ENCODE measurements at places on chromosomes 16 and 17. TPM values are rescaled to one million over a fixed set of nuclear protein-coding genes. Genes with fewer than 3 reads are reported as not detected.

The PPY gene
- total RNA-seq = not detected

The ZMYND15 gene
- total RNA-seq = 0.31 TPM

The RNF222 gene
- total RNA-seq = not detected

The SLC5A2 gene
- not detected for total RNA-seq

The OR1F1 gene
- not detected for total RNA-seq

The RPGRIP1L gene
- total RNA-seq = 5.8 TPM

The ADGRG3 gene
- not detected for total RNA-seq

The KRT33A gene
- total RNA-seq = not detected

The EVPL gene
- not detected for total RNA-seq

DNA sequence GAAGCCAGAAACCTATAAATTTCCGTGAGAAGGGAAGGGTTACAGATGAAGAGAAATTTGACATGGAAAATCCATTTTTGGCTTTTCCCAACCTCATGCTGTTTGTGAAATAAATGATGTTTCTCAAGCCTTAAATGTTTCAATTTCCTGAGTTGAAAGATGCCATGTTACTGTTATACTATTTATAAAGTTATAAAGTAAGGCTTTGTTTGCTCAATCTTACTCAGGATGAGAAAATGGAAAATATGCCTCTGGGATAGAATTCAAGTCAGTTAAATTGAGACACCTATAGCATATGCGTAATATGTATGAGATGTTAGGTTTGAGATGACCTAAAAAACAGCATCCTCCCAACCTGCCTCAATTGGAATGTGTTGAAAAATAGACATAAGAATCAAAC, 19.9 kb upstream of the FAM20A start:
- H3K27ac ChIP-seq = no peak overlapping the region
- no peak for DNase-seq
- H3K4me1 ChIP-seq = no peaks in the 10 kb centered on the region
- peaks cover 24% of the 10 kb centered on the region for H3K27me3 ChIP-seq

GRCh38 chr17:69058165-69058564, 2.6 kb downstream of the ABCA9 start:
- H3K4me3 ChIP-seq = no peak overlapping the region
- peaks cover 6% of the 10 kb centered on the region for H3K4me1 ChIP-seq
- peaks cover 4% of the 10 kb centered on the region for H3K36me3 ChIP-seq
- no peaks in the 10 kb centered on the region for H3K27me3 ChIP-seq
- H3K27ac ChIP-seq = no peak overlapping the region

DNA sequence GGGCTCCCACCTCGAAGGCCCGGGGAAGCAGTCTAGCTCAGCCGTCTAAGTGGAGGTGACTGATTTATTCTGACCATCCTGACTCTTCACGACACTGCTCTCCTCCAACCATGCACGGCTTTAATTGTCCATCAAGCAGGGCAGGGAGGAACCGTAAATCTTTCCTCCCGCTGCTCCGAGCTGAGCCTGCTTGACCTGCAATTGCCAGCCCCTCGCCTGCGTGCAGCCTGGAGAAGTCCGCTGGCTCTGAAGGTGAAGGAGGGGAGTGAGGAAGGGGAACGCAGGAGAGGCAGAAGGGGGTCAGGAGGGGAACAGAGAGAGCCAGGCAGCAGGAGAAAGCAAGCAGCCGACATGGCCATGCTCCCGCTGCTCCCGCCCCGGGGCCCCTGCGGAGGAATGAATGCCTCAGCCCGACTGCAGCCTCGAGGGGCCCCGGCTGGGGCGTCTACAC, 10.1 kb downstream of the RBFOX3 start:
- H3K4me3 ChIP-seq = no peak overlapping the region
- H3K27ac ChIP-seq = no peak overlapping the region
- DNase-seq = no peak
- no peaks in the 10 kb centered on the region for H3K36me3 ChIP-seq
- no peaks in the 10 kb centered on the region for H3K4me1 ChIP-seq
- peaks cover 30% of the 10 kb centered on the region for H3K27me3 ChIP-seq

DNA sequence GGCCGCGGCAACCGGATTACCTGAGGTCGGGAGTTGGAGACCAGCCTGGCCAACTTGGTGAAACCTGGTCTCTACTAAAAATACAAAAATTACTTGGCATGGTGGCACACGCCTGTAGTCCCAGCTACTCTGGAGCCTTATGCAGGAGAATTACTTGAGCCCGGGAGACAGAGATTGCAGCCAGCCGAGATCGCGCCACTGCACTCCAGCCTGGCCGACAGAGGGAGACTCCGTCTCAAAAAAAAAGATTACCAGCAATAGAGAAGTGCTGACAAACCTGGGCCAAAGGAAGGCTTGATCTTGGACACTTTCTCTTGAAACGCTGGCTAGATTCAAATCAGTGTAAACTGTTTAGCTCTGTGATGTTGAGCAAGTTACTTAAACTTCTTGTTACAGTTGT, 4.3 kb downstream of the MT1H start:
- peaks cover 11% of the 10 kb centered on the region for H3K4me1 ChIP-seq
- no peak overlapping the region for H3K27ac ChIP-seq
- peaks cover 58% of the 10 kb centered on the region for H3K27me3 ChIP-seq
- H3K36me3 ChIP-seq = no peaks in the 10 kb centered on the region
- no peak overlapping the region for H3K4me3 ChIP-seq

DNA sequence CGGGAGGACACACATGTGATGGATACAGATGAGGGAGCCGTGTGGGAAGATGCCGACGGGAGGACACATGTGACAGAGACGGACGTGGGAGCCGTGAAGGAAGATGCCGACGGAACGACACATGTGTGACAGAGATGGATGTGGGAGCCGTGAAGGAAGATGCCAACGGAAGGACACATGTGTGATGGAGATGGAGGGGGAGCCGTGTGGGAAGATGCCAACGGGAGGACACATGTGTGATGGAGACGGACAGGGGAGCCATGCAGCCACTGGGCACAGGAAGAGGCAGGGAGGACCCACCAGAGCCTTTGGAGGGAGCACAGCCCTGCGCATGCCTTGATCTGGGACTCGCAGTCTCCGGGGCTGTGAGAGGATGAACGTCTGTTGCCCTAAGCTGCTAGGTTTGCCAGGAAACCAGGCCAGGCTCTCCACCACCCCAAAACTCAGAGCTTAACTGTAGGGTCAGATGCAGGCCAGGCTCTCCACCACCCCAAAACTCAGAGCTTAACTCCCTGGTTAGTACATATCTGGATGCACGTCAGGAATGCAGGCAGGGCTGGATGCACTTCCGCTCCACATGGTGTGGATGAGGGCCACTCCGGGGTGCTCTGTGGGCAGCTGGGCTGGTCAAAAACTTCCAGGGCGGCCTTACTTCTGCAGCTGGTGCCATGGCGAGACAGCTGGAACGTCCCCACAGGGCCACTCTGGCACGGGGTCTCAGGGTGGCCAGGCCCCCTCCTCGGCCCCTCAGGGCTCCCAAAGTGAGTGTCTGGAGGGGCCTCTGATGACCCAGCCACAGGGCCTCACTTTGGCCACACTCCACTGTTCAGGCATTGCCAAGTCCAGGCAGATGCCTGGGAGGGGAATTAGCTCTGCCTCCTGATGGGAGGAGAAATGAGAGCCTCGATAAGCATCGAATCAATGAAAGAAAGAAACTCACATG, 47.7 kb upstream of the ZNF469 start:
- peaks cover 4% of the 10 kb centered on the region for H3K4me1 ChIP-seq
- no peak overlapping the region for H3K4me3 ChIP-seq
- DNase-seq = no peak
- H3K27me3 ChIP-seq = peaks cover 12% of the 10 kb centered on the region
- H3K27ac ChIP-seq = no peak overlapping the region
- no peaks in the 10 kb centered on the region for H3K36me3 ChIP-seq

DNA sequence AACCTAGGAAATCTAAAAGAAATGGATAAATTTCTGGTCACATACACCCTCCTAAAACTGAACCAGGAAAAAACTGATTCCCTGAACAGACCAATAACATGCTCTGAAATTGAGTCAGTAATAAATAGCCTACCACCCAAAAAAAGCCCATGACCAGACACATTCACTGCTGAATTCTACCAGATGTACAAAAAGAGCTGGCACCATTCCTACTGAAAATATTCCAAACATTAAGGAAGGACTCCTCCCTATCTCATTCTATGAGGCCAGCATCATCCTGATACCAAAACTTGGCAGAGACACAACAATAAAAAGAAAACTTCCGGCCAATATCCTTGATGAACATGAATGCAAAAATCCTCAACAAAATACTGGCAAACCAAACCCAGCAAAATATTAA, 52.9 kb downstream of the TTC19 start:
- no peak overlapping the region for H3K4me3 ChIP-seq
- H3K36me3 ChIP-seq = peaks cover 77% of the 10 kb centered on the region
- H3K4me1 ChIP-seq = no peaks in the 10 kb centered on the region
- no peaks in the 10 kb centered on the region for H3K27me3 ChIP-seq

DNA sequence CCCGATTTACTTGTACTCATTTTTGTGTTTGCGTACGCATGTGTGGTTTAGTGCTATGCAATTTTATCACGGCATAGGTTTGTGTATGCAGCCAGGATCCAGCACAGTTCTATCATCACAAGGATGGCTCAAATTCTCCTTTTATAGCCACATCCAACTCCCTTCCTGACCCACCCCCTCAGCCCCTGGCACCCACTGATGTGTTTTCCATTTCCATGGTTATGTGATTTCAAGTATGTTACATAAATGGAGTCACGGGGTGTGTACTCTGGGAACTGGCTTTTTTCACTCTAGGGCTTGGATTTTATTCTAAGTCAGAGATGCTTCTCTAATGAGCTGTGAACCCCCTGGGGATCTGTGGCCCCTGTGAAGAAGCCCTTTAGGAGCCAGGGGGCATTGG, 16.8 kb downstream of the IL4R start:
- H3K36me3 ChIP-seq = peaks cover 73% of the 10 kb centered on the region
- no peak for DNase-seq
- peak overlapping the region; percentile 46 for H3K27ac ChIP-seq
- no peak overlapping the region for H3K4me3 ChIP-seq
- no peaks in the 10 kb centered on the region for H3K27me3 ChIP-seq
- H3K4me1 ChIP-seq = peaks cover 59% of the 10 kb centered on the region

DNA sequence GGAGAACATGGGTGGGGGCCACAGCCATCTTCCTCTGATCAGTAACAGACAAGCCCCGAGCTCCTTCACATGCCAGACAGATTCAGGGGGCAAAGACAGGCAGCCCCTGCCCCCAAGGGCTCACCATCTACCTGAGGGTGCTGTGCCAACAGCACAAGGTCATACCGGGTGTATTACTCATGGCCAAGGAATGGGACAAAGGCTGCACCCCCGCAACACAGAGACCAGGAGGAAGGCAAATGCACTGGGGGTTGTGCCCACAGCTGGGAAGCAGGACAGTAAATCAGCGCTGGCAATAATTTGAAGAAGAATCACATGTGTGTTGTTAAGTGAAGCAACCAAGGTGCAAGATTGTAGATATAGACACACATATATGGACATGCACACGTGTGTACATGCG, 137.1 kb downstream of the C16orf95 start:
- no peak overlapping the region for H3K27ac ChIP-seq
- H3K4me1 ChIP-seq = no peaks in the 10 kb centered on the region
- peaks cover 22% of the 10 kb centered on the region for H3K27me3 ChIP-seq
- DNase-seq = no peak
- no peaks in the 10 kb centered on the region for H3K36me3 ChIP-seq

GRCh38 chr16:55756963-55757362, 75.9 kb downstream of the CES1 start:
- peaks cover 15% of the 10 kb centered on the region for H3K4me1 ChIP-seq
- H3K27ac ChIP-seq = no peak overlapping the region
- H3K4me3 ChIP-seq = no peak overlapping the region
- DNase-seq = no peak
- H3K27me3 ChIP-seq = peaks cover 11% of the 10 kb centered on the region

DNA sequence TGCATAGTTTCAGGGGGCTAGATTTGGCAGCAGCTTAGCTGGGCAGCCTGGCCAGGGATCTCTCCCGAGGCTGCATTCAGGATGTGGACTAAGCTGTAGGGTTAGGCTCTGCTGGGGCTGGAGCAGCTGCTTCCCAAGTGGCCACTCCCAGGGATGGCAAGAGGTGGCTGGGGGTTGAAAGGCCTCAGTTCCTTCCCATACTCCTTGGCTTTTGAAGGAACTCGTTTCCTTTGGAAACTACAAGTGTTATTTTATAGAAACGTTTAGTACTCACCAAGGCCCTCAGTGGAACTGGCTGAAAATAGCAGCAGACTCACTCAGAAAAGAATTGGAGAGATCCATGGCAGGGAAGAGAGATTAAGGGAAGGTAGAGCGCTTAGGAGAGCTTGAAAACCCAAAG, 76.4 kb downstream of the WWP2 start:
- H3K4me1 ChIP-seq = no peaks in the 10 kb centered on the region
- H3K27ac ChIP-seq = no peak overlapping the region
- DNase-seq = no peak
- no peaks in the 10 kb centered on the region for H3K27me3 ChIP-seq
- peaks cover 59% of the 10 kb centered on the region for H3K36me3 ChIP-seq

GRCh38 chr17:2420176-2420575, 19.3 kb upstream of the MNT start:
- H3K36me3 ChIP-seq = peaks cover 61% of the 10 kb centered on the region
- H3K27me3 ChIP-seq = no peaks in the 10 kb centered on the region

GRCh38 chr17:12974005-12974531, 43.8 kb downstream of the ELAC2 start:
- peaks cover 3% of the 10 kb centered on the region for H3K4me1 ChIP-seq
- H3K4me3 ChIP-seq = no peak overlapping the region
- no peak overlapping the region for H3K27ac ChIP-seq
- peaks cover 15% of the 10 kb centered on the region for H3K27me3 ChIP-seq
- no peak for DNase-seq

- H3K4me1 ChIP-seq = no peaks in the 10 kb centered on the region
- no peak overlapping the region for H3K4me3 ChIP-seq
- DNase-seq = no peak
- no peak overlapping the region for H3K27ac ChIP-seq
- no peaks in the 10 kb centered on the region for H3K27me3 ChIP-seq
These were observed 20.9 kb upstream of the FASN start for GRCh38 chr17:82118815-82119380.

- H3K27me3 ChIP-seq = peaks cover 5% of the 10 kb centered on the region
- H3K4me3 ChIP-seq = no peak overlapping the region
- H3K4me1 ChIP-seq = no peaks in the 10 kb centered on the region
- no peaks in the 10 kb centered on the region for H3K36me3 ChIP-seq
- no peak for DNase-seq
- H3K27ac ChIP-seq = no peak overlapping the region
These were observed 25.2 kb upstream of the MLKL start for GRCh38 chr16:74725651-74726455.

DNA sequence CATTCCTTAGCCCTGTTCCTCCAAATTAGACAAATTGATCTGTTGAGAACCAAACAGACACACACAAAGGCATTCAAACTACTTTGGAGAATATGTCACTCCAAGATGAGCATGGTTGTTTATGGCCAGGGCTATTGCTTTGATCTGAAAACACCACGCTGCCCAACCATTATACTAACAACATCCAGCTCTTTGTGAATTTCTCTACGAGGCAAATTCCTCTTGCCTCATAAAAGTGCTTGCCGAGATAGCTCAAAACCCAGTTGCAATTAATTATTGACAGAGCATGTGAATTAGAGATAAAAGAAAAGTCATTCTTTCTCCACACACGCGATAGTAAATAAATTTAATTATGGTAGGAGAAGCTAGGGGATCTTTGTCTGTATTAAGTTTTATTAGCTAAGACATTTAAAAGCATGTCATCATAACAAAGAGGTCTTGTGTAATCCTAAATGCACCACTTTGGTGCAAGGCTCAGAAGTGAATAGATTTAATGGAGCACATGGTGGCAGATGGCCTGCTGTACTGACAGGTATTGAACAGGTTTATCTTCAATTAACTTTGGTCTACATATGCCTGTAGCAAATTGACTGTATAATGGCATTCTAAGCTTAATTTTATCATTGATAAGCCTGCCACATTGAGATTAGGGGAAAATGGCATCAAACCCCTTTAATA, 441.8 kb downstream of the HS3ST4 start:
- no peaks in the 10 kb centered on the region for H3K27me3 ChIP-seq
- H3K4me1 ChIP-seq = no peaks in the 10 kb centered on the region
- H3K36me3 ChIP-seq = no peaks in the 10 kb centered on the region
- no peak for DNase-seq
- H3K4me3 ChIP-seq = no peak overlapping the region

Measured in activated B cell treated with CpG ODN at 0.5 μM for 24 hours (primary cell).